A549 treated with AZD2906 at 1 μM for 4 hours (cell line): ENCODE measurements at places on chromosomes 5 and 9. TPM values are rescaled to one million over a fixed set of nuclear protein-coding genes. Genes with fewer than 3 reads are reported as not detected.

DEPDC1B gene
- 12.9 to 17.5 TPM (median 15.0 TPM) in 5 replicates for total RNA-seq

SPATA31A3 gene
- total RNA-seq, result not detected in 5 replicates

MARCHF3 gene
- total RNA-seq, result 0.46 to 1.5 TPM (median 1.1 TPM) in 5 replicates

NR4A3 gene
- 1.5 to 2.1 TPM (median 1.9 TPM) in 5 replicates for total RNA-seq

BSPRY gene
- total RNA-seq, result 0.07 to 0.12 TPM (median 0.09 TPM) in 5 replicates

PCDHA3 gene
- total RNA-seq, result 0.82 to 1.0 TPM (median 0.93 TPM) in 5 replicates

SLC45A2 gene
- not detected in 5 replicates for total RNA-seq

PCDHGA2 gene
- total RNA-seq, result 0.40 to 0.74 TPM (median 0.53 TPM) in 5 replicates

CBY3 gene
- total RNA-seq, result not detected in 5 replicates

GRM6 gene
- not detected in 5 replicates for total RNA-seq

BTNL9 gene
- total RNA-seq, result 0.70 to 1.1 TPM (median 0.84 TPM) in 5 replicates

PJA2 gene
- total RNA-seq, result 13.9 to 22.7 TPM (median 18.1 TPM) in 5 replicates

TSSK1B gene
- not detected in 5 replicates for total RNA-seq

NPDC1 gene
- 37.5 to 92.6 TPM (median 80.3 TPM) in 5 replicates for total RNA-seq

FOXD4L5 gene
- total RNA-seq, result 0.03 to 0.08 TPM (median 0.06 TPM) in 3 of 5 replicates, not detected in the others

LRRC19 gene
- not detected in 5 replicates for total RNA-seq

ENTREP1 gene
- total RNA-seq, result 0.74 to 0.80 TPM (median 0.78 TPM) in 5 replicates

TMEM232 gene
- 0.10 to 0.34 TPM (median 0.27 TPM) in 4 of 5 replicates, not detected in the other for total RNA-seq

NSUN2 gene
- total RNA-seq, result 86.1 to 101 TPM (median 89.7 TPM) in 5 replicates

PCDH12 gene
- total RNA-seq, result not detected in 5 replicates

FAM153A gene
- not detected in 5 replicates for total RNA-seq

CYFIP2 gene
- total RNA-seq, result 18.2 to 21.6 TPM (median 19.9 TPM) in 5 replicates

SLC25A2 gene
- not detected in 5 replicates for total RNA-seq
